KG1 (cell line): ENCODE measurements at places on chromosomes 12 and 14.

DNA sequence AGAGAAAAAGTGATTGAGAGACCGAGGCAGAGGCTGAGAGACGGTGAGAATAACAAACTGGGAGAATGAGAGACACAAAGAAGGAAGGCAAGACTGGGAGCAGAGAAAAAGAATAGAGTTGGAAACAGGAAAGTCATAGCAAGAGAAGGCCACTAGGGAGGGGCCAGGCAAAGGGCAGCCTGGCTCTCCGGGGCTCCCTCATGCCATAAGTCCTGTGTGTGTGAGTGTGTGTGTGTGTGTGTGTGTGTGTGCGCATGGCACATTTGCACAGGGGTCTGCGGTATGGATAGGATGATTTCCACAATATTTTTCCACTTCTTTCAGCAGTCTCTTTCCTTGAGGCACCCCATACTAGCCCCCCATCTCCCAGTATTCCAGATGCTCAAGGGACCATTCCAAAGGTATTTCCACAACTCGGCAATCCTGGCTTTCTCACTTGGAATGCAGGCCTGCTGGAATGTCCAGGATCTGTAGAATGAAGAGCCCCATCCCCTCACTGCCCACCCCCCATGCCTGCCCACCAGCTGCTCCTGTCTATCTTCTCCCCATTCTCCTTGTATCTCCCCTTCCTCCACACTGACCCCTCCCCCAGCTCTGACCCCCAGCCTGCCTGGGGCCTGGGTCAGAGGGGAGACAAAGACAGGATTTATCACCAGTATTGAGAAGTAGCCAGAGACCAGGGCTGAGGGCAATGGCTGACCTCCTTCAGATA, 9.0 kb downstream of the GPR84 start:
- no peak for DNase-seq

- no peak for DNase-seq
These were observed 33.5 kb downstream of the SLC15A4 start for GRCh38 chr12:128790221-128790620.

GRCh38 chr12:53500142-53500775, 824 bp upstream of the TARBP2 start:
- DNase-seq: no peak

DNA sequence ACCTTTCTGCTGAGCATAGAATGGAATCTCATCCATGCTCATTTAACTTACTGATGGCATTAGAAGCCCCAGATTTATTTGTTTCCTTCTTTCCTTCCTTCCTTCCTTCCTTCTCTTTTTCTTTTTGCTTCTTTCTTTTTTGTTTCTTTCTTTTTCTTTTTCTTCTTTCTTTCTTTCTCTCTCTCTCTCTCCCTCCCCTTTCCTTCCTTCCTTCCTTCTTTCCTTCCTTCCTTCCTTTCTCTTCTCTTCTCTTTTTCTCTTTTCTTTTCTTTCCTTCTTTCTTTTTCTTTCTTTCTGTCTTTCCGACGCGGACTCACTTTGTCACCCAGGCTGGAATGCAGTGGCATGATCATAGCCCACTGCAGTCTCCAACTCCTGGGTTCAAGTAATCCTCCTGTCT, 55.9 kb downstream of the C12orf75 start:
- no peak for DNase-seq

DNA sequence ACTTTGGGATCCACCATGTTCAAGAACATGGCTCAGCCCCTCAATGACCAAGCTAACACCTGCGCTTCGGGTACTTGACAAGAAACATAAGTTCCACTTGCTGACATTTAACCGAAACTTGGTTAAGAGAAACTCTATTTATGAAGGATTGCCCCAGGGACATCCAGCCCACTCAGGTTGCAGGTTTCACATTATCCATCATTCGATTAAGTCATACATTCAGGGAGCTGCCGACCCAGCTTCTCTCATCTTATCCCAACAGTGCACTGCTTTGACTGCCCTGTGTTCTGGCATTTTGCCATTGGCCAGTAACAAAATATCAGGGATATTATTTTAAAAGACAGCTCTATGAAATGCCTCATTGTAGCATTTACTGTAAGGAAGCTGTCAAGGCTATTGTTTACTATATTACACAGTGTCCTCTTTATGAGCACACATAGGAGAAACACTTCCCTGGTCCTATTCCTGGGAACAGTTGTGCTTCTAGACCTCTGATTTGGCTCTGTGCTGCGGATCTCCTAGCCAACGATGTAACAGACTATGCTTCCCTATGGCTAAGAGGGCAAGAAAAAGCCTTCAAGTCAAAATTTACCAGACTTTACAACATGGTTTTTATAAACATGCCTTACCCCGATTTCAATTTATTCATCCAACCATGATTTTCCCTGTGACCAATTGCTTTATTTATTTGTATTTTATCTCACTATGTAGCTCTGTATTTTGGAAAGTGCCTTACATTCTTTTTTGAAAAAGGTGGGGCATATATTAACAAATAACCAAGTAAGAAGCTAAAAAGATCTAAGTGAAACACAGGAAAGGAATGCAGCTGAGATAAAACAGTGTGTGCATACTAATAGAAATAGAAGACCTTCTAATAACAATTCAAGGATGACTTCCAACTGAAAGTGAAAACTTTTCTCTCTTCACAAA, 109.3 kb downstream of the ITPR2 start:
- DNase-seq: no peak

DNA sequence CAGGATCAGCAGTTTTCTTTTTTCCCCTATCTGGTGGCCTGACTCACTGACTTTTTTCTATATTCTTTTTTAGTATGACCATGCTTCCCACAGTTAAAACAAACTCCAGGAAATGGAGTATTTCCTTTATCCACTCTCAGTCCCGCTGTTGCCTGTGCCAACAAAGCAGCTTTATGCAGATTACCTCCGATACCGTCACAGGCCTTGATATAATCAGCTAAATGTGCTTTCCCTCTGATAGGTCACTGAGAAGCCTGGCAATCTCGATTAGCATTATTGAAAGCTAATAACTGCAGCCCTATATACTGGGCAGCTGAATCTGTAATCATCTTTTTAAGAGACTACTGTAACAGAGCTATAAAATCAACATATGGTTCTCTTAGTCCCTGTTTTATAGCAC, 243.6 kb downstream of the KIF21A start:
- DNase-seq: no peak

- DNase-seq: no peak
These were observed 69.6 kb downstream of the NT5DC3 start for GRCh38 chr12:103771466-103771865.

- DNase-seq: no peak
These were observed 23.1 kb downstream of the METAP2 start for GRCh38 chr12:95497031-95497430.

DNA sequence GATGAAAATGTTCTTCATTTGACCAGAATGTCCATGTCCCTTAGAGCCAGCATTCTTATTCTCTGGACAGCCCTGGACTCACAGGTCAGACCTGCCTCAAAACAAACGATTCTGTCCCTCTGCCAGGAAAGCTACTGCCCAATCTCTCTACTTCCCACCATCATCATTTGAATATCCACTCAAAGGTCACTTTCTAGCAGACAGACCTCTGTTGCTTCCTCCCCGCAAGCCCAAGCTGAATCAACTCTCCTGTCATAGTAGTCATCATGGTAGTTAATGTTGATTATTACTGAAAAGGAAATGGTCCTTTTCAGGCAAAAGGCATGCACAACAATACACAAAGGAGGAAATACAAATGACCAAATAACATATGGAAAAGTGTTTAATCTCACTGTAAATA, 39.6 kb upstream of the CPM start:
- no peak for DNase-seq

DNA sequence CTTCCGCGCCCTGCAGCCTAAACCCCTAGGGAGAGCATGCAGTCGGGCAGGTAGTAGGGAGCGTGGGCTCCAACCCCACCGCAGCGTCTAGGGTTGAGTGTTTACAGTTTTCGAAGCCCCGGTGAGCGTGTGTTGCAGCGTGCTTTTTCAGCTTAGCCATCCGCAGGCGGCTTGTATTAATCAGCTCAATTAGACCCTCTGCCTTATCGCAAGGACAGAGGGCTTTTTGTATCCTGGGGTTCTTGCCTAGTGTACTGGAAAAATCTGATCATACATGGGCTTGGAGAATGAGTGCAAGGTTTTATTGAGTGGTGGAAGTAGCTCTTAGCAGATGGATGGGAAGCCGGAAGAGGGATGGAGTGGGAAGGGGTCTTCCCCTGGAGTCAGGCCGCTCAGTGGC, 44.4 kb upstream of the GNG2 start:
- no peak for DNase-seq

GRCh38 chr12:2284857-2285256, 232.1 kb downstream of the CACNA1C start:
- DNase-seq: peak; percentile 87

DNA sequence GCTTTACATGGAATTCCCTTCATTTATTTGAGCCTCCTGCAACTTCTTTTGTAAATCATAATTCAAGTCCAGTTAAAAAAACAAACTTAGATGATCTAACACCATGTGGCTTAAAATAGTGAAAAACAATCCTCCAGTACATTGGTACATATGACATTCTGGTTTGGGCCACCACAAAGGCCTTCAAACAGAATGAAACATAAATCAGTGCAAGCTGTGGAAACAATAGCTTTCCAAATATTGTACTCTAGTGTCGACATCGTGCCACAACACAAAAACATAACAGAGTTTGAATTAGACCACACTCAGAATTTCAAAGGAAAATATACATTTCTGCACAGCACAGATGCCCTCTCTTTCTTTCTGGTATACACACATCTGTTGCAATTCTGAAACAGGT, 751.3 kb downstream of the SLC6A15 start:
- DNase-seq: no peak

DNA sequence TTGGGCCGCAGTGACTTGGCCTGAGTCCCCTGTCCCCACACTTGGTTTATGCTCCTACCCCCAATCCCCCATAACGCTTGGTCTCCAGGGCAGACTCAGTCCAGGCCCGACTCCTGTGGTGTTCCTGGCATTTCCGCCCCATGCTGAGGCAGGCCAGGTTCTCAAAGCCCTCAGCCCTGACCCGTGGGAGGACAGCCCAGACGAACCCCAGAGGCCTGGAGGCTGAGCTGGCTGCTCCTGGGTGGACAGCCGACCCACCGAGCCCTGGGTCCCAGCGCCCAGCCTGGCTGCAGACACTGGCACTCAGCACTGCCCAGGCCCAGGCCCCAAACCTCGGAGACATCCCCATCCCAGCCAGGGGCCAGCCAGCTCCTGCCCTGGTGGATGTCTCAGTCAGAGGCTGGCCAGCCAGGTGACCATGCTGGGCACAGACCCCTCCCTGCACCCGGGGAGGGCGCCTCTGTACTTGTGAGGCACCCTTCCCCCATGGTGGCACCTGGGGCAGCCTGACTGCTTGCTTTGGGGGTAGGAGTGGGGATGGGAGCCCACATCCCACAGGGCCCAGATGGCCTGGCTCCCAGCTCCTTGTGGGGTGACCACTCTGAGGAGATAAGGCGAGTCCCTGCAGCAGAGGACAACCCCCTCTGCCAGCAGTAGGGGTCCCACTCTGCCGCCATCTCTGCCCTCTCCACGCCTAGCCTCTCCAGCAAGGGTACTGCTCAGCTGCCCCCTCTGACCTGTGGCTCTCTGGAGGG, 1.4 kb downstream of the PLD4 start:
- DNase-seq: no peak

DNA sequence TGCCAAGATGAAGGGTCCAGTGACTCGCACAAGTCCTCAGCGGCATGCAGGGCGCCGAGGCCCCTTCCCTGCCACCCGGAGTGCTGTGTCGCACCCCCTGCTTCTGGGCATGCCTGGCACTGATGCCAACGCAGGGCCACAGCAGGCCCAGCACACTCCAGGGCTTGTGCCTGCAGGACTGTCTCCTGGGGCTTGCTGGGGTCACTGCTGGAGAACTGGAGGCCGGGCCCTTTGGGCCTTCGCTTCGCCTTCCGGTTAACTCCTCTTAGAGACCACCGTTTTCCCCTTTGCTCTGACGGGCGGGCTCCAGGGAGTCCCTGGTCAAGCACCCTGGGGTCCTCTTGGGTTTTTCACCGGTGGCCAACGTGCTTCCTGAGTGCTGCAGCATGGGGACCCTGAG, 79.6 kb downstream of the WDR20 start:
- DNase-seq: no peak

DNA sequence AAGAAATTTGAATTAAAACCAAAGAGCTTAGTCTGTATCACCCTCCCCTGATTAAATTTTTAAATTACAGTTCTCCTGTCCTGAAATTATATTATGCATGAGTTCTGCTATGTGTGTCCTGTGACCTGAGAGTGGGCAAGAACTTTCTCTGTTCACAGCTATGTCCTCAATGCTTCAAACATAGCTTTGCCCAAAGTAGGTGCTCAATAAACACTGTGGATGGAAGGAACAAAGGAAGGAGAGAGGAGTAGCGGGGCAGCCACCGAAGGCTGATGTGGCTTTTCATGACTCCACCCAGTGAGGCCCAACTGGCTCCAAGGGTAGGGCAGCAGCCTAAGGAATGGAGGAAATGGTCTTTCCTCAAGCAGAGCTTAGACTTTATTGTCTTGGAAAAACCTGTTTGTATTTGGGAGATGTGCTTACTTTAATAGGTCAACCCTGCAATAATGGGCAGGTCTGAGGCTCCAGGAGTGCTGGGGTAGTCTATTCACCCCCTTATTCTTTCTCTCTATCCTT, 7.6 kb upstream of the MARK3 start:
- DNase-seq: no peak

DNA sequence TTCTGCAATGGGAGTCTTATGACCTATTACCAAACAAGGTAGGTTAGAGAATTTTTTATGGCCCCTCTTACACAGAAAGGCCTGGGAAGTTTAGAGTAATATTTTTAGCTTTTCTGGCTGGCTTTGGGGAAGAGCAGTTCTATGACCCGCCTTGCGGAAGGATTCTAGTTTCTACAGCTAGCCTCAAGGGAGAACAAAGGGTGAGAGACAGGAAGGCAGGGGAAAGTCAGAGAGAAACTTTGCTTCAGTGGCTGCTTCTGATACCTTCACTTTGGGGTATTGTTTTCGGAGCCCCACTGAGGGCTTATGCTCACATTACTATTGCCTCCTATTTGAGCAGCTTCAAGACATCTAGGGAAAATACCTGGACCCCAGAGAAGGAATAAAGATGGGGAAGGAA, 80.7 kb upstream of the NUDT4 start:
- no peak for DNase-seq

DNA sequence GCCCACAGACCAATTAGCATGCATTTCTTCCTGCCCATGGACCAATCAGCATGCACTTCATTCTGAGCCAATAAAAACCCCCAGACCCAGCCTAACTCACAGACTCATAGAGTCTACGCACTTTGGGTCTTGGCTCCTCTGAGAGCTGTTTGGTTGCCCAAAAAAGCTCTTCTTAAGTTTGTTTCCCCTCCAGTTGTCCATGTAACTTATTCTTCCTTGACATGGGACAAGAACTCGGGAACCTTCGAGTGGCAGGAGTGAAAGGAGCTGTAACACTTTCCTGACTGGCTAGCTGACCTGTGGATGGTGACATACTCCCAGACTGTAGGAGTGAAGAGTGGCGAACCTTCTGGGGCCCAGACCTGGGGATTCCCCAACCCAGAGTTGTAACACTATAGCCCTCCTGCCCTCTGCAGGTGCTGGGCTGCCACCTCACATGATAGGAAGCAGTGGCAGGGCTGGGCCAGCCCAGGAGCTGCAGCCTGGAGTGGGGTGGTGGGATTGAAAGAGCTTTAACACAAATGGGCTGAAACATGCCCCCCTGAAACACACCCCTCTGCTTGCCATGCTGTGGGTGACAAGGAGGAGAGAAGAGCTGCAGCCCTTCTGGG, 4.4 kb upstream of the BTBD7 start:
- no peak for DNase-seq

- no peak for DNase-seq
These were observed 505.9 kb downstream of the FLRT2 start for GRCh38 chr14:86035882-86036281.

- DNase-seq: no peak
These were observed 4.4 kb upstream of the CLEC2A start for GRCh38 chr12:9936591-9936990.
